ENCODE measurements at places on chromosomes 6 and 20.

- no peak for DNase-seq
Observed at GRCh38 chr6:20661721-20662120, 127.5 kb downstream of the CDKAL1 start.

- peak; percentile 14 for DNase-seq
Observed at GRCh38 chr20:51372176-51372803, 170.2 kb downstream of the NFATC2 start.

DNA sequence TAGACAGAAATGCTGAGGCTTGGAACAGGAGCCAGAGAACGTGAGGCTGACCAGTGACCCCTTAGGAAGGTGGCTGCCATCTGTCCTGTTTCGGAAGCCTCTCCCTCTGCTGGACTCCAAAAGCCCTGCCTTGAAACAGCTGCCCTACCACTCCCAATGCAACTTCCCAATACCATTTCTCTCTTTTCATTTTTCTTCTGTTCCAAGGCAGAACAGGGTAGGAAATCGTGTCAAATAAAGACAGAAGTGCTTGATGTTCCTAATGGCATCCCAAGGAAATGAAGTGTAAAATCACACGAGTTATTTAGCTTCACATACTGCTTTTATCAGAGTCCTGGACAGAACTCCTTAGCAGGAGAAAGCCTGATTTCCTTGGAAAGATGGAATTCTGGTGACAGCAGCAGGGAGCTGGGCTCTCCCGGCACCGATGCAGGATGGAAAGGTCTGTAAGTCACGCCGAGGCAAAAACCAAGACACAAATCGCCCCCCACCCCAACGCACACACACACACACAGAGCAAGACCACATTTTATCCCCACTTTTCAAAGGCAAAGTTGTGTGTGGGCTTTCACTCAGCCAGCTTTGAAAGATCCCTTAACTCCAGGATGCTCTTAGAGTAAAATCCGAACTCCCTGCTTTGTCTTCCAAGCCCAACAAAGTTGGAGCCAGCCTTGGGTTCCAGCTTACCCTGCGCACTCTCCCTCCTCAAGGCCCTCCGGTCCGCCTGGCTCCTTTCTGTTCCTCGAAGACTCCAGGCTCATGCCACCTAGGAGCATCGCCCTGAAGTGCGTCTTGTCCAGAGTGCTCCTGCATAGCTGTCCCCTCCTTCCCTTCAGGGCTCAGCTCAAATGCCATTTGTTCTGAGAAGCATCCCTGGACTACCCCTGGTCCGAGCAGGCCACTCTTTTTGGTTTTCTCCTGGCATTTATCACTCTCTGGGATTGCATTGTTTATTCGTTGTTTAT lies 11.6 kb upstream of the STX16 start:
- DNase-seq = no peak

DNA sequence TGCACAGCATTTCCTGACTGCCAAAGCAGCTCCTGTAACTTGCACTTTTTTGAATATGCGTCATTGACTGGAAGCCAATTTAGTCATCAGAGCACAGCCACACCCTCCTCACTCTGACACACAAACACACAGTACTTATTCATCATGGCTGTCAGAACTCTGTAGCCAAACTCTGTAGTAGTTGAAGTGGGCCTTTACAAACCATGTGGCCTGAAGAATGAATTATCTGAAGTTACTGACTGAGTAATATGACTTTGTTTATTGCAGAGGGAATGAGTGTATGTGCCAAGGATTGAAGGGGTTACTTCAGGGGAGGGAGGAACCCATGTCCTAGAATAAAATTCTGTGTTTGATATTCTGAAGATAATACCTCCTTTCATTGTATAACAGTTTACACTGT lies 102.7 kb downstream of the FIG4 start:
- DNase-seq = no peak

GRCh38 chr6:136609873-136610706 lies 59.9 kb upstream of the MAP7 start:
- no peak for DNase-seq

DNA sequence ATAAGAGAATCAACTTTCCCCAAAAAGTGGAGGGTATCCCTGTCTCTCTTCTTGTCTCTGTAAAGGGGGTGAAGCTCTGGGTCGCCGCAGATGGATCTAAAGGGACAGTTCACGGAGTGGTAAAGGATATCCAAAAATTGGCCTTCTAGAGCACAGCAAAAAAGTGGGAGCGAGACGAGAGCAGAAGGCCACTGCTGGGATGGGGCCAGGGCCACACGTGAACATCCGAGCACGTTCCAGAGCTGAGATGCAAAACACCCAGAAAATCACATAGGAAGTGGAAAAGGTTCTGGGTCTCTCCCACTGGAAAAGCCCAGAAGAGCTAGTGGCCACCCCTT lies 837 bp downstream of the TRAM2 start:
- DNase-seq = no peak

DNA sequence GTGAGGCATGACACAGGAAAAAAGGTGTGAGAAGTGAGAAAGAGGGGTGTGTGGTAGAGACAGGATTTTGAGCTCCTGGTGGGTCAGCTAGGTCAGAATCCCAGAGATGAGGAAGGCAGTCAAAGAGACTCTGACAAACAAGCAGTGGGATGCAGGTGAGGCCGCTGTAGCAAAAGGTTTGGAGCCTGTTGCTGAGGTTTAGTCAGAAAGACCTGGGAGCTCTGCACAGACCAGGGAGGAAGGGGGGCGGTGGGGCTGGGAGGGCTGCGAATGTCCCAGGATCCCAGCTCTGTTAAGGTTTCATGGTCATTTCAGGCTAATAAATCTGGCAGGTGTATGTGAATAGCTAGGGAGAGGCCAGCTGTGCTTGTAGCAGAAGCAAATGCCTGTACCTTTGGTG lies 373.9 kb upstream of the SYNCRIP start:
- DNase-seq = no peak

DNA sequence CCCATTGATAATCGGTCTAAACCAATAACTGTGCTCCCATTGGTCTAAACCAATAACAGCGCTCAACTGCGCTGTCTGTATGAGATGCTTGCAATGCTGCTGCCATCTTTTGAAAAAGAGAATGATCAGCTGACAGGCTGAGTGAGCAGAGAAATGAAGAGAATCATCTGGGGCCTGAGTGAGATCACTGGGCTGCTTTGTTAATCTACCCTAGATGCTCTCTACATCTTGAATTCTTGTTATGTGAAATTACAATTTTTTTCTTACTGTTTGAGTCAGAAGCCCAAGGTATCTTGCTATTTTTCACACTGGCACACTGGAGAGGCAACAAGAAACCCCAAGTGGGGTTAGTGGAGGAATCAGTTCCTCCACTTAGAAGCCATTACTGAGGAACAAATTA lies 91.5 kb upstream of the GCM1 start:
- no peak for DNase-seq

DNA sequence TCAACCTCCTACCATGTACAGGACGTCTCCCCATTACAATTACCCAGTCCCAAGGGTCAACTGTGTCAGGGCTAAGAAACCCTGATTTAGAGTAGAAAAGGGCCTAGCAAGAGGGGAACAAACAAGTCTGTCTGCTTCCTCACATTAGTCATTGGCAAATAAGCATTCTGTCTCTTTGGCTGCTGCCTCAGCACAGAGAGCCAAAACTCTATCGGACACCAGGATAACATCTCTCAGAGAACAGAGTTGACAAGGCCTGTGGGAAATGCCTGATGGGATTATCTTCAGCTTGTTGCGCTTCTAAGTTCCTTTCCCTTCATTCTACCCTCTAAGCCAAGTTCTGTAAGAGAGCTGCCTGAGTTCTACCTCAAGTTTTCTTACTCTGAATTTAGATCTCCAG lies 19.0 kb upstream of the VSX1 start:
- no peak for DNase-seq

DNA sequence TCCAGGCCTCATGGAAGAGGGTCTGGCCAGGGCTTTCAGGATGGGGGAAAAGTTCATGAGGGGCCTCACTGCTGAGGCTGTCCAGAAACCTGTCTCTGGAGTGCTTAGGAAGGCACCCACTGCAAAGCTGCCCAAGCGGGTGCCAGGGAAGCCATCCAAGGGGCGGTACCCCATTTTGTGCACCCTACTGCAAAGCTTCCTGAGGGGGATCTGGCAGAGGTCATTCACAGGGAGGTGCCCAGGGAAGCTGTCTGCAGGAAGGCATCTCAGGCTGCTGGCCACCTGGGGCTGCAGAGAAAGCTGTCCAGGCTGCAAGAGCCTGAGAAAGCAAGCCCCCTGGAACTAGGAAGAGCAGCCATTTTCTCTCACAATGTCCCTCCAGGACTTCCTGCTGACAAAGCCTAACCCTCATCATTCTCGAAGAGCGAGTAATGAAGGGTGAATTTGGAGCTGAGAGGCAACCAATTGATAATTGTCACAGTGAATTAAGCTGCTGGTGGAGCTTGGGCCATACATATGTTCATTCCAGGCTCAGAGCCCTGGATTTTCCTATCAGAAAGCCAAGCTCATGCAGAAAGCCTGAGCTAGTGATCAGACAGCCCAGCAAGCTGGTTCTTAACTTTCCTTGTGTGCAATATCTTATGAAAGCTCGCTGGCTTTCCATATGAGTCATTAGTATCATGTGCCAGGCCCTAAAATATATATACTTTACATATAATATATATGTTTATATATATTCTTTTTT lies 62.2 kb upstream of the SLC22A16 start:
- DNase-seq = no peak

DNA sequence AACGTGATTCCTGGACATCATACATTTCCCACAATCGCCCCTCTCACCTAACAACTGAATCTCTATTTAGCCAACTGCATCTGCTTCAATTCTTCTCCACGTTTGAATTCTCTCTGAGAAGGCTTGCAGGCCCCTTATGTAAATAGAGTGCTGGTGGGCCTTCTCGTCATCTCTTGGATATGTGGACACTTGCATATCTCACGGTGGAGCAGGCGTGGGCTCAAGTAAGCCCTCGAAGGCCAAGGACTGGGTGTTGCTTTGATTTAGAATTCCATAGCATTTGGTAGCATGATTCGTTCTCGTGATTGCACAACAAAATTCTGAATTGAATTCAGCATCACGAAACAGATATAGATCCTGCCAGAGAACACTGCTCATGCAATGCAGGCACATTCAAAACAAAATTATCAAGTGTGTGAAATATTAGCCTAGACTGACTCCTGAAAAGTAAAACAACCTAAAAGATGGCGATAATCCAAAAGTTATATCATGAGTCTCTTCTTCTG lies 613.6 kb downstream of the TFAP2A start:
- no peak for DNase-seq

GRCh38 chr6:37709932-37710555 lies 12.4 kb upstream of the MDGA1 start:
- no peak for DNase-seq

- no peak for DNase-seq
Observed at GRCh38 chr6:30557683-30557981, 537 bp downstream of the PRR3 start.

DNA sequence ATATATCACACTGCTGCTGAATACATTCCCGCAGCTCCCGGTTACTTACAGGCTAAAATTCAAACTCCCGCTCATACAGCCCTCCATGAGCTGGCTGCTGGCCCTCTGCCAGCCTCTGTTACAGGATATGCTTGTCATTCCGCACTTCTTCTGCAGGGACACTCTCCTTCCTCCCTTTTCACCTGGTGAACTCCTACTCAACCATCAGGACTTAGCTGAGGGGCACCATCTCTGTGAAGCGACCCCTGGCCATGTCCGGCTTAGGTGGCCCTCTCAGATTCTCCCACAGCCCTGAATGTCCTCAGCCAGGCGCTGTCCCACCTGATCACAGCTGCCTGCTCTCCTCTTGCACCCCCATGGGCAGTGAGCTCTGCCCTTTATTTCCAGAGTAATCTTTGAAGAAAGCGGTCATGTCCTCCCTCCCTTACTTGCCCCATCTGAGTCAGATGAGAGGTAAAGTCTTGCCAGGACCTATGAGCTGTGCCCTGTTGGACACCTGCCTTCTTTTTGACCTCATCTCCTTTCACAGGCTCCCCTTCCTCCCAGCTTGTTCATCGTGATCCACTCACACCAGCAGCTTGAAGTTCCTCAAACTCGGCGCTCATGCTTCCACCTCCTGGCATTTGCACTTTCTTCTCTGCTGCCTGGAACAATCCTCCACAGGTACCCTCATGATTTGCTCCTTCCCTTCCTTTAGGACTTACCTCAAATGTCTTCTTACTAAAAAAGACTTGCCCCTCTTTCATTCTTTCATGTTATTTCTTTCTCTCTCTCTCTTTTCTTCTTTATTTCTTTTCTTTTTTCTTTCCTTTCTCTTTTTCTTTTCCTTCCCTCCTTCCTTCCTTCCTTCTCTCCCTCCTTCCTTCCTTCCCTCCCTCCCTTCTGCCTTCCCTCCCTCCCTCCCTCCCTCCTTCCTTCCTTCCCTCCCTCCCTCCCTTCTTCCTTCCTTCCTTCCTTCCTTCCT lies 5.6 kb downstream of the CYP24A1 start:
- no peak for DNase-seq

GRCh38 chr20:34618676-34619075 lies 58.2 kb downstream of the PIGU start:
- no peak for DNase-seq

- no peak for DNase-seq
Observed at GRCh38 chr6:30766461-30767157, 22.3 kb upstream of the IER3 start.

DNA sequence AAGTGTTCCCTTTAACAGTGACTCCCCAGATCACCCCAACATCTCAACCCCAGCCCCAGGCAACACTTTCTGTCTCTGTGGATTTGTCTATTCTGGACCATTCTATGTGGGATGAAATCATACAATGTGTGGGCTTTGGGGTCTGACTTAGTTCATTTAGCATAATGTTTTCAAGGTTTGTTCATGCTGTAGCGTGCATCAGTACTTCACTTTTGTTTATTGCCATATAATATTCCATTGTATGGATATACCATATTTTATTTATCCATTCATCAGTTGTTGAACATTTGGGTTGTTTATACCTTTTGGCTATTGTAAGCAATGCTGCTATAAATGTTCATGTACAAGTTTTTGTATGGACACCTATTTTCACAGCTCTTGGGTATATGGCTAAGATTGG lies 31.0 kb downstream of the FOXF2 start:
- no peak for DNase-seq

DNA sequence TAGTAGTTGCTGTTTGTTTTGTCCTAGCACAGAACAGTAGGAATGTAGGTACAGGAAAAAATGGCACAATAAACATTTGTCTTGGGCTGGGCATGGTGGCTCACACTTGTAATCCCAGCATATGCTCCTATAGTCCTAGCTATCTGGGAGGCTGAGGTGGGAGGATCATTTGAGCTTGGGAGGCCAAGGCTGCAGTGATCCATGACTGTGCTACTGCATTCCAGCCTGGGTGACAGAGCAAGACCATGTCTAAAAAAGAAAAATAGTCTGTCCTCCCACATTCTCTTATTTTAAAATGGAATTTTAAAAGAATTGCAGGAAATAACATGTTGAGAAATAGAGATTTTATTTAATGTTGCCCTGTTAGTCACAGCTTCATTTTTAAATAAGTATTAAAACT lies 87.8 kb downstream of the ANKRD6 start:
- no peak for DNase-seq

GRCh38 chr20:53678315-53678989 lies 84.8 kb upstream of the ZNF217 start:
- DNase-seq = no peak

- no peak for DNase-seq
Observed at GRCh38 chr6:18284261-18284660, 19.9 kb upstream of the DEK start.

Data from stimulated activated CD8-positive, alpha-beta memory T cell treated with anti-CD3 and anti-CD28 coated beads, Interleukin-15, amount 100 ng/mL, for 24 hours (primary cell).